Epithelial cell of umbilical artery (primary cell): ENCODE measurements at places on chromosomes 1 and 21. TPM values are rescaled to one million over a fixed set of nuclear protein-coding genes. Genes with fewer than 3 reads are reported as not detected.

The LRRC3 gene
- 0.61 and 1.9 TPM in 2 replicates for total RNA-seq

The VANGL2 gene
- total RNA-seq, result not detected in 2 replicates

The SRP9 gene
- total RNA-seq, result 303 and 378 TPM in 2 replicates

The SLC45A3 gene
- total RNA-seq, result 8.2 and 8.8 TPM in 2 replicates

The FCRL1 gene
- total RNA-seq, result not detected in 2 replicates
